ENCODE measurements at places on chromosomes 6 and 20.
A peak's percentile ranks its signal among the peaks of the same experiment; 100 is the strongest.

- DNase-seq: no peak
These were observed 50.7 kb downstream of the PTPN1 start for GRCh38 chr20:50560867-50561266.

DNA sequence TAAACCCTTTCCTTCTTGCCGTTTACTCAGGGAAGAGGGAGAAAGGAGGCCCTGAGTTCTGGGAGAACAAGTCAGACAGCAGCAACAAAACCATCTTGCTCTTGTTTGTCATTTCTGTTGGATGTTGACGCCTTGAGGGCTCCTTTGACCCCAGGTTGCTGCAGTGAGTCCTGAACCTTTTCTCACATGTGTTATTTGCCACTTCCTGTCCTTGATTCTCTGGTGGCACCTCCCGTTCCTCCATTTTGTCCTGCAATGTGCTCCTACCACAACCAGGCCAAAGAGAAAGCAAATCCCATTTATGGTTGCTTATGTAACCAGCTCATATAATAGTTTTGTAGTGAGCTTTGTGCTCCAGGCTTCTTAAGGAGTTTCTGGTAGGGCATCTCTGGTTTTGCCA is 66.6 kb upstream of the ADGRF4 start:
- DNase-seq: no peak

- DNase-seq: no peak
These were observed 11.6 kb upstream of the PRND start for GRCh38 chr20:4710106-4710475.

DNA sequence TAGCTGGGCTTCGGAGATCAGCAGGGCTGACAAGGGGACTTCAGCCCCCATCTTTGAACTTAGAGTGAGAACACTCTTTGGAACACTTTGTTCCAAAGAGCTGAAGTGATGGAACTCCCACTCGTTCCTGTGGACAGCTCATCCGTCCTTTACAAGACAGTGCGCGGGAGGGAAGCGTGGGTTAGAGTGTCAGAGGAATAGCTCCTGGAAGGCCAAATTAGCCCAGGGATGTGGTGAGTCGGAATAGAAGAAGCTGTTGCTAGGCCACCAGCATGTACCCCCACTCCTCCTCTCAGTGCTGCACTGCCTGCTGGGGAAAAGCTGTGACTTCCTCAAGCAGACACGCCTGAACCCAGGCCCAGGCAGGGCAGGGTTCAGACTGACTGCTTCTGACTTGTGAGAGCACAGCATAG is 1.7 kb downstream of the SDCBP2 start:
- no peak for DNase-seq

GRCh38 chr6:136987526-136987925 is 57.2 kb downstream of the IL20RA start:
- DNase-seq: no peak

DNA sequence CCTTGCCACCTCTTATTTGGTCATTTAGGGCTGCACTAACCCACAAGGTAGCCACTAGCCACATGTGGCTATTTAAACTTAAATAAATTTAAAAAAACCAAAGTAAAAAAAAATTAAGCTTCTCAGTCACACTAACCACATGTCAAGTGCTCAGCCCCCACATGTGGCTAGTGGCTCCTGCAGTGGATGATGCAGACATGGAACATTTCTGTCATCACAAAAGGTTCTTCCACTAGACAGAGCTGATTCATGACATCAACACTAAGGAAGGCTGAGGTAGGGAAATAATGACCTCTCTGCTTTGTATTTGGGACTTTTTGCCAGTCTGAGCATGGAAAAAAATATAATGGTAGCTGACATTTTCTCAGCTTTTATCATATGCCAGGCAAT is 173.0 kb upstream of the FERMT1 start:
- DNase-seq: no peak

- no peak for DNase-seq
These were observed 15.9 kb upstream of the TENT5A start for GRCh38 chr6:81768150-81768942.

DNA sequence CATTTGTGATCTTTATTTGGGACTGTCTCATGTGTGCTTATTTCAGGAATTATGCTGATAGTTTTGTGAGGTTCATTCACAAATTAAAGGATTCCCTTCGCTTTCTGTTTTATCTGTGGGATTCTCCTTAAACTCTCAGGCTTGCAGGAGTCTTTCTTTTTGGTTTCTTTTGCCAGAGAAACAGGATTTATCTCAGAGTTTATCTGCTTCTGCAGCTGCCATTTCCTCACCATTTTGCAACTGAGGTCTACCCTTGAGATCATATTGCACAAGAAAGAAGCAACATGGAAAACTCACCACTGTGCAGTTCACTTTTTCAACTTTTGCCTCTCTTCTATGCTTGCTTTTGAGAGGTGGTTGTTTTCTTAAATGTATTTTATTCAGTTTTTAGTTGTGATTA is 201.0 kb downstream of the PRL start:
- no peak for DNase-seq

DNA sequence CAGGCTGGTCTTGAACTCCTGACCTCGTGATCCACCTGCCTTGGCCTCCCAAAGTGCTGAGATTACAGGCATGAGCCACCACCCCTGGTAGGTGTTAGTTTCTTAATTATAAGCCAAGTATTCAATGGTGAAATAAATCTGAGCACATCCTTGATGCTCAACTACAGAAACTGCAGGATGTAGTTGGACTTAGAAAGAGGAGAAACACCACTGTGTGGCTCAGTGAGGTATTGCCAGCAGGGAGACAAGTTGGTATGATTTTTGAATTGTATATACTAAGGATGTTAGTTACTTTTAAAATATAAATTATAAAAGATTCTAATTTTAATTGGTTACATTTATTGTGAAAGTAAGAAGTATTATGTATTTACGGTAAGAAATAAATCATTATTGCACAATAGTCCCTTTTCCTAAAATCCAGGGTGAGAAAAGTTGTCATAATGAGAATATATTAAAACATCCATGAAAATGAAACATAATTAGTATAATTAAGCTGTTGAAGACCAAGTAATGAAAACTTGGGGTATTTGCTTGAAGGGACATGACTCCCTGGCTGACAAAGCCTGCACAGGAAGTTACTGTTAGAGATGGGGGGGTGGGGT is 17.6 kb downstream of the SLC18B1 start:
- no peak for DNase-seq

- no peak for DNase-seq
These were observed 46.3 kb upstream of the BCAS1 start for GRCh38 chr20:54116550-54117235.

GRCh38 chr6:110876170-110876773 is 1.7 kb downstream of the AMD1 start:
- DNase-seq: peak; percentile 95

GRCh38 chr6:148573922-148574321 is 172.9 kb upstream of the UST start:
- no peak for DNase-seq

DNA sequence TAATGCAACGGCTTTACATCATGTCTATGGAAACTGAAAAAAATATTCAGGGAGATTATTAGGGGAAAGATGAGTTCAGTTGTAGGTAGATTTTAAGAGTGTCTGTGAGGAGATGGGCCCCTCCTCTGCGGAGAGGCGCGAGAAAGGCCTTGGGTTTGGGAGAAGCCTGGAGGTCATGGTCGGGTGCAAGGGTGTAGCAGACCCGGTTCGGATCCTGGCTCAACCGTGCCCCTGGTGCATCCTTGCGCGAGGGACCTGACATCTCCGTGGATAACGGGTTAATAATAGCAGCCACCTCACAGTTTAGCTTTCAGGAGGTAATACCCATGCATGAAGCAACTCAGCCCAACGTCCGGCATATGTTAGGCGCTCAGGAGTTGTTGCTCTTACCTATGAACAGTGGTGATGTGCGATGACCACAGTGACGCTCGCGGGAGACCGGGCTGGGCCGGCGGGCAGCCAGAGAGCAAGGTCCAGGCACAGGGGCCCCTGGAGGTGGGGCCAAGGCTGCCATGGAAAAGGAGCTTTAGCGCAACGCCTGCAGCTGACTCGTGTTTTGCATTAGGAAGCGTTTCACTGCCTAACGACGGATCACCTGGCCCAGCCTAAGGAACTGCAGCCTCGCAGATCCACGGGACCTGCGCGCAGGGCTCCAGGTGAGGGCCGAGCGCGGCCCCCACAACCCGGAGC is 146.4 kb upstream of the ARID1B start:
- no peak for DNase-seq

- no peak for DNase-seq
These were observed 61.4 kb downstream of the SYTL3 start for GRCh38 chr6:158711264-158711663.

GRCh38 chr6:7529141-7529540 is 12.3 kb upstream of the DSP start:
- no peak for DNase-seq

DNA sequence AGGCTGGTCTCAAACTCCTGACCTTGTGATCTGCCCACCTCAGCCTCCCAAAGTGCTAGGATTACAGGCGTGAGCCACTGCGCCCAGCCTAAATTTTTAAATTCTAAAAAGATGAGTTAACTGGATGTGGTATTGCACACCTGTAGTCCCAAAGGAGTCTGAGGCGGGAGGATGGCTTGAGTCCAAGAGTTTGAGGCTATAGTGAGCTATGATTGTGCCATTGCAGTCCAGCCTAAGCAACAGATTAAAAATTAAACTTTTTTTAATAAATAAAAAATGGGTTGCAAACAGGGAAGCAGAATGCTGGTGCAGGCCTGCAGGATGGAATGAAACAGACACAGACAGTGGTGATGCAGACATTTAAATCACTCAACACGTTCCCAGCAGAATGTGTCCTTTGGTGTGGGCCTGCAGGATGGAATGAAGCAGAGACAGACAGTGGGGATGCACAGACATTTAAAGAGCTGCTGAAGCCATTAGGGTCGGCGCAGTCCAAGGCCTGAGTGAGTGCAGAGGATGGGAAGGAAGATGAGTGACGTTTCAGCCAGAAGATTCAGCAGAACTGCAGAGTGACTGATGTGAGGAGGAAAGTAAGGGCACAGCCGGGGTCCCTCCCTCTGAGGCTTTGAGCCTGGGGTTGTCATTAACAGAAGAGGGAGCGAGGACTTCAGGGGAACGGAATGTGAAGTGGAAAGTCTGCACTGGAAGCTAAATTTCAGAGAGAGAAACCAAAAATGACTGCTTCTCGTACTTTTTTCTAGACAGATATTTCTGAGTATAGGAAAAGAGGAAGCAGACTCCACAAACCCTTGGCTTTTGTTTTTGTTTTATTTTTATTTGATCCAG is 117.5 kb downstream of the RIN2 start:
- no peak for DNase-seq

GRCh38 chr6:111642463-111643158 is 36.9 kb upstream of the TRAF3IP2 start:
- DNase-seq: peak; percentile 74

GRCh38 chr6:140571145-140571544 is 1196.7 kb upstream of the CITED2 start:
- DNase-seq: no peak

GRCh38 chr20:45407067-45407745 is 883 bp upstream of the DBNDD2 start:
- DNase-seq: peak; percentile 65

DNA sequence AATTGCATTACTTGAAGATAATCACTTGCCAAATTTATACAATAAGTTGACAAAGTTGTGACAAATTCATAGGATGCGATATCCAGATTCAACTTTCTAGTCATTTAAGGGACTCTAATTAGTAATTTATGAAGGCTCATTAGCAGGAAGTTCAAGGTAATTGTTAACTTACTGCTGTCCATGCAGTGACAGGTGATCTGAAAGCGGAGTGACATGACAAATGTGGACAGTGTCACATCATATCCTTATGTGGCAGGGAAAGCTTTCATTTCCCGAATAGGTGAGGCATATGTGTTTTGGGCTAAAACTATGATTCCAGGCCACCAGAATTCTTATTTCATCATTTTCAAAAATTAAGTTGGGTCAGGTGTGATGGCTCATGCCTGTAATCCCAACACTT is 115.9 kb upstream of the BMP2 start:
- DNase-seq: no peak

DNA sequence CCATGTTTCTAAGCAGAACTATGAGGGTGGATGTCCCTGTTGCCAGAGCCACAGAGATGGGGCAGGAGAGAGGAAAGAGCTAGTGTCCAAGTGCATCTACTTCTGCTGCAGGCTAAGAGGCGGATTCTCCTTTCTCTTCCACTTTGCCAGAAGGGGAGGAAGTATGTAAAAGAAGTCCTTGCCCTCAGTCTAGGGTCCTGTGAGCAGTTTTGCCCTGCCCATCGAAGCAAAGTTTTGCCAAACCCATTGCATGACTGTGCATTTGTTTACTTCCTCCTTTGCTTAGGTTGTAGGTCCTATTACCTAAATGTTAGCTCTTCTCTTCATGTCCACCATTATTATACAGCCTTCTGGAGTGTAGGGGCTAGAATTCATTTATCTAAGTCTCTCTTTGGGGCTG is 106.2 kb upstream of the ARMC2 start:
- no peak for DNase-seq

DNA sequence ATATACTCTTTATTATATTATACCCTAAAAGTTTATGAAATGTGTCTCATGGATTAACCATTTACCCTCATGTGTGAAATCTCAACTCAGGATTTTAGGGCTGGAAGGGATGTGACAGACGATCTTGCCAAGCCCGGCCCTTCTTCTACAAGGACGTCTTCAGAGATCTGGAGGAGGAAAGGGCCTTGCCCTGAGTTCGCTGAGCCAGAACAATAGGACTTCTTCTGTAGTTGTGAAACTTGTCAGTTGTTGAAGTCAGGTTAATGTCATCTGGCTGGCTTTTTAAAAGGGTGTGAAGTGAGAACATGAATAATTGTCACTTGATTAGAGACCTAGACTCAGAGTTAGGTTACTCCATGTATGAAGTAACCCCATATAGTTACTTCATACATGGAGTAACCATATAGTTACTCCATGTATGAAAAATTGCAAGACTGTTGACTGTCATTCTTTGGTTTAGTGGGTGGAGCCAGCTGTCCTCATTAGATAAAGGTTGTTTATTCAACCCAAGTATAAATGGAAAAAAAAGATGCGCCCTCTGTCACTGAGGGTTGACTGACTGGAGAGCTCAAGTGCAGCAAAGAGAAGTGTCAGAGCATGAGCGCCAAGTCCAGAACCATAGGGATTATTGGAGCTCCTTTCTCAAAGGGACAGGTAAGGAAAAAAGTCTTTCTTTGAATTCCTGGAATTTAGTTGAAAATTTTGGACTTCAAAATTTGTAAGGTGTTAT is at the start of gene ARG1:
ARG1 (plus strand) TSS at position 541 of the 730 bp plus-strand sequence; CDS start at position 598, 57 bp downstream.
- DNase-seq: no peak

DNA sequence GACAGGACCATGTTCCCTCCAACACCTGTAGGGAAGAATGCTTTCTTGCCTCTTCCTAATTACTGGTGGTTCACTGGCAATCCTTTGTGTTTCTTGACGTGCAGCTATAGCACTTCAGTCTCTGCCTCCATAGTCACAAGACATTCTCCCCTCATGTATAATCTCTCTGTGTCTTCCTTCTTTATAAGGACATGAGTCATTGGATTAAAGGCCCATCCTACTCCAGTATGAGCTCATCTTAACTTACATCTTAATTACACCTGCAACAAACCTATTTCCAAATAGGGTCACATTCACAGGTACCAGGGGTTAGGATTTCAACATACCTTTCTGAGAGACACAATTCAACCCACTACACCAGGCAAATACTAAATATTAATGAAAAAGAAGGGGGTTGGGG is 213.6 kb downstream of the RNGTT start:
- no peak for DNase-seq

- DNase-seq: no peak
These were observed 128.3 kb upstream of the MAP3K7 start for GRCh38 chr6:90715093-90715655.
